ENCODE measurements at places on chromosomes 16 and 17.
A peak's percentile ranks its signal among the peaks of the same experiment; 100 is the strongest.

- DNase-seq: no peak
Measured at GRCh38 chr16:86676254-86676670, 97.9 kb downstream of the FOXL1 start.

DNA sequence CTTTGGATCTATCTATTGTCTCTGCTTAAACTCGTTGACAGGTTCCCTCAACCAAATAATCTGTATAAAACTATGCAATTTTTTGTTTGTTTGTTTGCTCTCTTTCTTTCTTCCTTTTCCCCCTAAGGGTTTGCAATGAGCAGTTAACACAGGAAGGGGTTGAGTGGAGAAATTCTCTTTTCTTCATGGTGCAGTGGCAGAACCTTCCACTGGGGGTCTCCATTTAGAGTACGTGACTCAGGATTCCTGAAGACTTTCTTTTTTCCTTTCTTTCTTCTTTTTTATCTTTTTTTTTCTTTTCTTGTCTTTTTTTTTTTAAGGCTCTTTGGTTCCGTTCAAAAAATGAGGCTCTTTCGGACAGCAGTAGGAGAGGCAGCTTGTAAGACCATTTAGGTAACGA is 19.5 kb upstream of the RBFOX1 start:
- DNase-seq: no peak

GRCh38 chr17:76379646-76380376 is 4.6 kb upstream of the SPHK1 start:
- DNase-seq: no peak

DNA sequence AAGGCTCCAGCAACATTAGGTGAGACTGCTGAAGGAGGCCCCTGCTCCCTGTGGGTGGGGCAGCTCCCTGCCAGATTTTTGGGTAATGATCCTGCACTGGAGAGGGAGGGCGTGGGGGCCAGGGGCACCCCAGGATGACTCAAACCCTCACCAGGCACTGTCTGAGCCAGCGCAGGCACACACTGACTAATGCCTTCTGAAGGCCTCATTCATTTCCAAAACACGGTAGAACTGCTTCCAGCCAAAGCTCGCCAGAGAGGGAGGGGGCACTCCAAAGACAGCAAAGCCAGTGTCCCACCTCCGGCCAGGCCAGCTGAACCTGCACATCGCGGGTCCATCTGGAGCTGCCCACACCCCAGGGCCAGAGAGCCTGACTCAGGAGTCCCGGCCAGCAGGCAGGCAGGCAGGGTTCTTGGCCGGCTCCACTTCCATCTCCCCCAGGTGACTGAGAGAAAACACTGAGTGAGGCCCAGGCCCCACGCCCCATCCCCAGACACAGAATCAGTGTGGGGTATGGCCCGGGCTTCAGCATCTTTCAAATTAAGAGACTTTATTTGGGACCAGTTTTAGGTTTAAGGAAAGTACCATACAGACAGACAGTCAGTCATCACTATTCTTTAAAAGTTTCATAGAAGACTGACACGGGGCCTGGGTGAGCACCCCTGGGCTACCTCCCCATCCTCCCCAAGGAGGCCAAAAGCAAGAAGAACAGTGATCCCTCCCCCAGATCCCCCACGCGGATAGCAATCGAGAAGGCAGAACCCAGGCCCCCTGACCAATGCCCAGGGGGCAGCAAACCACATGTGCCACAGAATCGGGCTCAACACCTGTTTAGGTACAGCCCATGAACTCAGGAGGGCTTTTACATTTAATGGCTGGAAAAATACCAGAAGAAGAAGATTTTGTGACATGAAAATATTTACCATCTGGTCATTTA is 2.3 kb downstream of the PIEZO1 start:
- DNase-seq: peak; percentile 83

DNA sequence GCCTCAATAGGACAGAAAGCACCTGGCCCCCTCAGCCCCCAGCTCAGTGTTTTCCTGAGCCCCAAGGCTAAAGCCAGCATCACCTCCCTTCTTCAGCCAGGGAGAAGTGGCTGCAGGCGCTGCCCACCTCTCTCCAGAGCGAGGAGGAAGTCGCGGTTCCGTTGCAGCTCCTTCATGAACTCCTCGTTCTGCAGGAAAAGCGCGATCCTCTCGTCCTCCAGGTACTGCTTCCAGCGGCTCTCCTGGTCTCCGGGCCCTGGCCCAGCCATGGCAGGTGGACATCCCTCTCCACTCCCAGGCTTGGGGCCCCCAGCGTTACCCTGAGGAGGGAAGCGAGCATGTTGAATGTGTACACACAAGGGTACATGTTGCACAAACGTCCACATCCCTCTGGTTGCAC is 22.7 kb upstream of the MRPS23 start:
- DNase-seq: no peak

- DNase-seq: no peak
Measured at GRCh38 chr16:75789237-75789636, 62.9 kb upstream of the CPHXL start.

Data from stimulated activated CD4-positive, alpha-beta T cell treated with anti-CD3 and anti-CD28 coated beads, Interleukin-4, amount 100 ng/mL, for 48 hours (primary cell).